ENCODE measurements at places on chromosomes 4 and X.

- DNase-seq: no peak
These were observed 210.7 kb upstream of the EOLA2 start for GRCh38 chrX:150148749-150149672.

DNA sequence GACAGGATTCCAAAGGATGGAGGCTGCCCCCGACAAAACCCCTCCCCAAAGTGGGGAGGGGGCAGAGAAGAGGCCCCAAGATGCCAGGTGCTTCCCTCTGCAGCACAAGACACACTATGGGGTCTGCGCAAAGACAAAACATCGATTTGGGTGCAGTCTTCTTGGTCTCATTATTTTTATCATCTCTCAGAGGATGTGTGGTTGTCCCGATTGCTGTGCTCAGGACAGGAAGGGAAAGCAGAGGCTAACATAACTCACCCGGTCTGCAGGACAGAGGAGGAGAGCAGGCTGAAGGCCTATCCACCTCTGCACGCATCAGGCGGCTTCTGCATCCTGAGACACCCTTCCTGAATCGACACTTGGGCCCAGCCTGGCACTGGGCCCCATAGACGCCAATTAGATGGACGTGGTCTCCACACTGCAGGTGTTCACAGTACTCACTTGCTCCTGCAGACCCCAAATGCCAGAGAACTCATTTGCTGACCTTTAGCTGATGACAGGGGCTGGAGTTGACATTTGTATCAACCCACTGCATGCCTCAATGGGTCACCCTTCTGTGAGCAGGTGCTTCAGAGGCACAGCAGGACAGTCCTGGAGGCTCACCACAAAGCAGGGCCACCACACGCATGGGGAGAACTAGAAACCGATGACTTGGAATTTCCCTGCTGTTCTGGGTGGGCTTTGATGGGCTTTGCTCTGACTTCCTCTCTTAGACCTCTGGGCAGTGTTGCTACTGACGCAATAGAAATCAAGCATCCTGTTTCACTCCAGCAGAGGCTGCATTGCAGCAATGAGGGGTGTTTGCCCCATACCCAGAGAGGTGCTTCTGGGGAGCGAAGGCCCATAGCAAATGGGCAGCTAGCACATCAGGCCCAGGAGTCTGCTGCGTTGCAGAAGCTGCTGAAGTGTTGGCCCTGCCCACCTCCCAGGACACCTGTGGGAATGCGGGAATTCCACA, 96.3 kb upstream of the ENPP6 start:
- no peak for DNase-seq

GRCh38 chrX:19457662-19458061, 57.6 kb downstream of the MAP3K15 start:
- DNase-seq: no peak

DNA sequence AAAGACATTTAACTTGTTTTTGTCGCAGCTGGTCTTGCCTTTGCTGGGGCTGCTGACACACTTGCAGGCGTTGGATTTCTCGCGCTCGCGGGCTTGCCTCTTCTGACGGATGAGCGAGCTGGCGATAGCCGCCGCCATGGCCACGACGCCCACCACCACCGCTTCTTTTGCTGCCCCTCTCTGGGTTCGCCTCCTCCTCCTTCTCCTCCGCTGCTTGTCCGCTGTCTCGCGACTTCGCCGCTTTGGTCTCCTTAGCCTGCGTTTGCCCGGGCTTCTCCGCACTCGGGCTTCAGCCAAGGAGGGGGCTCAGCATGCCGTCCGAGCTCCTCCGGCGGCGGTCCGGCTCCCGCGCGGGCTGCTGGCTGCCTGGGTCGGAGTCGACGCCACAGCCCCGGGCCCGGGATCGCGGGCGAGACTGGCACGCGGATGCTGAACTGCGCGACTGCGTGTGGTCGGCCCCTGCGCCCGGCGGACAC, 613 bp downstream of the FGF13 start:
- DNase-seq: no peak

GRCh38 chr4:74471264-74471663, 26.3 kb downstream of the AREG start:
- no peak for DNase-seq

DNA sequence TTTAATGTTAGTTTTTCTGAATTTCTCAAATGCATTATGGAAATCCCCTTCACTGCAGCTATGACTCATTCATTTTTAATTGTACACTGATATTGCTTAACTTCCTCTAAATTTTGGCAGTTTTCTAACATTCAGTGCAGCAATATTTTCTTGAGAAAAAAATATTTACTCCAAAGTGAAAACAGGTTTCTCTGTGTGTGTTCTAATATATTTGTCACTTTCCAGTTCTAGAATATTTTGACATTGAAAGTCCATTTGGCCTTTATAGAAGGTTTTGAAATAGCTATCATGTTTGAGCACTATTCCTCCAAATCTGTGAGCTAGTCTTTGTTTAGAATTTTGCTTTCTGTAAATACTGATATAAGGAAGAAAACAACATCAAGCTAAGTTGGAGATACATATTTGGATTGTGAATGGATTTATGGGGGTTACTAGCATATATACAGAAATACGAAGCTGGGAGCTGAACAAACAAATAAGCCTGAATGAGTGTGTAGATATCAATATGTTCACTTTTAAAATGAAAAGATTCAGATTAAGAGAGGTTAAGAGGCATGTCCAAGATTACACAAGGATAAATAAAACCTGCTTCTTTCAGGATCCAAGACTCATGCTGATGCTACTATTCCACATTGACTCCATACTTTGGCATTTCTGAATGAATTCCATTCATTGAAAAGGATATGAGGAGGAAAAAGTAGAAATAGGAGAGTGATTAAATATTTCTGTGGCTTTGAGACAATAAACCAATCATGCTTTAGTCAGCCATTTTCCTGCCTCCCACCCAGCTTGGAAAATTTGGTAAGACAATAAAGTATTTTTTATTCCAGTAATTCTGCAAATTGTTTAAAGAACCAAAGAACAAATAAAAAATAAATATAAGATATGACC, 57.3 kb upstream of the SLIT2 start:
- DNase-seq: no peak

DNA sequence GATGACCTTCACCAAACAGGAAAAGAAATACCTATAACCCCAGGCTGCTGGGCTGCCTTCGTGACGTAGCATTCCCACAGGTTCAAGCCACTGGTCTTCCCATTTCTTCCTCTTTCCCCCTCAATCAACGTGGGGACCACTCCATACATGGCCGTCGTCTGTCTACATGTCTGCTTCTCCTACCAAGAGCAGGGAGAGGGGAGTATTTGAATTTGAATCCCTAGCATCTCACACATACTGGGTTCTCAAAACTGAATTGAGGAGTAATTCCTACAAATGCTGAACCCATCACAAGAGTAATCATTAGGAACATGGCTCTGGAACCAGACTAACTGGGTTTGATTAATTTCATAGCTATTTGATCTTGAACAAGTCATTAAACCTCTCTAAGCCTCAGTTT, 17.3 kb downstream of the GPC3 start:
- DNase-seq: no peak

GRCh38 chrX:30995705-30996104, 76.1 kb downstream of the FTHL17 start:
- DNase-seq: no peak

DNA sequence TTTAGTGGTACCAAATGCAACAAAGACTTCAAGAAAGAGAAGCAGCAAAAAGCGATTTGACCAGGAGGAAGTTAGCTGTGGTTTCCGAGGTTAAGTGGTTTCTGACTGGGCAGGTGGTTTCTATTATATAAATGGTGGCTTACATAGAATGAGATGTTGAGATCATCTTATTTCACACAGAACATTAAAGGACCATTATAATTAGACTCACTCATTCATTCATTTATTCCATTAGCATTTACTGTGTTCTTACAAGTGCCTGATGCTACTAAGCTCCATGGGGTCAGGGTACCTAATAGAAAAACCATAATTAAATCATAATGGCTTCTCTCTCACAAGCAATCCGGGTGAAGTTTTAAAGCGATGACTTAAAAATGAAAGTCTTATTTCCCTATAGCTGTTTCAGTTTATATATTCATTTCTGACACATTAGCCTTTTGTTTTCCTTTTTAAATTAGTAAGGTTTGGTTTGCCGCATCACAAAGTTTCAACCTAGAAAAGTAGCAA, 10.6 kb downstream of the TSPAN6 start:
- DNase-seq: no peak

DNA sequence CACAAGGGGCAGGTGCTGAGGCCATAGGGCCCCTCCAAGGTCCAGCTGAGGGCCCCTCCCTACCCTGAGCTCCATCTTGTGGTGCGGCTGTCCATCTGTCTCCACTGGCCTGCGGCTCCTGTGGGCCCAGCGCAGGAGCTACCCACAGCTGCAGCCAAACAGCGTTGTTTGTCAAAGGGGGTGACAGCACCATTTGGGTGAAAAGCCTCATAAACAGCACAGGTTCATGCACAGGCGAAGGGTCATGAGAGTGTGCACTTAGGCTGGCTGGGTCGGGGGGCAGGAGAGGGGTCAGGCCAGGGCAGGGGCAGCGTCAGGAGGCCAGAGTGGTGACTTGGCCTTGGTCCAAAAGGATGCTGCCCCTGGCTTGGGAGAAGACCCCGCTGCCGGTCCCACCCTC, 32.3 kb downstream of the BLOC1S4 start:
- no peak for DNase-seq

GRCh38 chr4:147794787-147795413, 63.0 kb downstream of the ARHGAP10 start:
- no peak for DNase-seq

- DNase-seq: peak; percentile 35
These were observed 47.7 kb downstream of the EVC start for GRCh38 chr4:5758741-5759140.

- DNase-seq: no peak
These were observed 42.3 kb downstream of the AFF2 start for GRCh38 chrX:148542481-148543255.

- no peak for DNase-seq
These were observed 187.8 kb downstream of the NPNT start for GRCh38 chr4:106083065-106083464.

- DNase-seq: no peak
These were observed 7.6 kb upstream of the TBC1D19 start for GRCh38 chr4:26576231-26576739.

GRCh38 chr4:140020457-140021361, 133.3 kb downstream of the MAML3 start:
- no peak for DNase-seq

- peak; percentile 30 for DNase-seq
These were observed 119.5 kb upstream of the AFF2 start for GRCh38 chrX:148380650-148381561.

GRCh38 chrX:39857780-39858179, 240.0 kb downstream of the BCOR start:
- DNase-seq: no peak
